CD4-positive, alpha-beta memory T cell (primary cell): ENCODE measurements at places on chromosomes 5 and 9.

DNA sequence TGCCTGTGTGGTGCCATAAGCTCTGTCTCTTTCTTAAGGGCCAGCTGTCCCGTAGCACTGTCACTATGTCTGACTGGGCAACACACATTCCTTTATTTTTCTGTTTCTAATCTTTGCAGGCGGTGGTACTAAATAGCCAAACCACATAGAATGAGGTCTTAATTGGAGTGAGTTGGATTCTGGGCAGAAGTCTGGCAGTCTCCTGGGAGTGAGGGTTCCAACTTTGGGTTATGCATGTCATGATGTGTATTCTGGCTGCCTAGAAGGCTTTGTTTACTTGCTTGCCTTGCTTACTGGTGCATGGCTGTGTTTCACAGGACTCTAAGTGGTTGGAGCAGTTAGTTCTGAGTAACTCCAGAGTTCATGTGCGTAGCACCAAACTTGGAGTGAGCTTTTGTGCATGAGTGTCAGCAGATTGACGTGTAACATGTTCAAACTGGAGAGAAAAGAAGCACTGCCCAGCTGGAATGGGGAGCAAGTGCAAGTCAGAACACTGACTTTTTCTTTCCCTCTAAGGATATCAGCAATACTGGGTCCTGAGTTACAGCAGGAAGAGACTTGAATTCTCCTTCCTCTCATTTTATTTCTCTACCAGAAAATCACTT lies 185.8 kb downstream of the PCSK1 start:
- DNase-seq = no peak

GRCh38 chr9:128787659-128788058 lies 606 bp downstream of the TBC1D13 start:
- no peak for DNase-seq

DNA sequence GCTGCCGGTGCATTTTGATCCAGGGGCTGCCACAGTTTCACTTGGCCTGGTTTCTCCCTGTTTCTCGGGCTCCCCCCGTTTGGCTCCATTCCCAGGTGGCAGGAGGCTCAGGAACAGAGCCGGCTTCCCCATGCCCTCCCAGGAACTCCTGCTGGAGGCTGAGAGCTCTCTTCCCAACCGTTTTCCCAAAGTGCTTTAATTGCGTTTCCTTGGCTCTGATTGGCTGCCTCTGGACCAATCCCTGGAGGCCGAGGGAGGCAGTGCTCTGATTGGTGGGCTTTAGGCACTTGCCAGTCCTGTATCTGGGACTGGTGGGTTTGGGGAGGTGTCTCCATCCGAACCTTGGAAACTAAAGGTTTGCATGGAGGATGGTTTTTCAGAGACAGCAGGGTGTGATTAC lies 4.9 kb downstream of the TSPAN17 start:
- no peak for DNase-seq

- no peak for DNase-seq
Observed at GRCh38 chr9:115520646-115521045, 402.7 kb upstream of the TNC start.
